ENCODE measurements at places on chromosomes 1 and 21. TPM values are rescaled to one million over a fixed set of nuclear protein-coding genes. Genes with fewer than 3 reads are reported as not detected.

- DNase-seq: peak; percentile 46
Measured at GRCh38 chr1:53971718-53972117, 25.6 kb downstream of the LRRC42 start.

- no peak for DNase-seq
Measured at GRCh38 chr1:103783944-103784377, 34.3 kb downstream of the AMY1C start.

DNA sequence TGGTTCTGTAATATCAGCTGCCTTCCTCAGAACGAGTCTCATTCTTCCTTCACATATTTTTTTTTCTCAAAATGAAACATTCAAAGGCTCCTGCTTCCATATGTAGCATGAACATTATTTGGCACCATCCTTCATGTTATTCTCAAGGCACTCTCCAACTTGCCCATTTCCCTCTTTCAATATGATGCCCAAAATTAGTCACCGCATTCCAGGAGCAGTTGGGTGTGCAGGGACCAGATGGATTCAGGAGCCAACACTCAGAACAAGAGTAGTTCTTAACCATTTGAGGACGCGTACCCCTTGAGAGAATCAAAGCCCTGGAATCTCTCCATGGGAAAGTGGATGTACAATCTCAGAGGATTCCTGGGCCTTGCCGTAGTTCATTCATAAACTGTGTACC is 50.3 kb downstream of the KCNK1 start:
- no peak for DNase-seq

DNA sequence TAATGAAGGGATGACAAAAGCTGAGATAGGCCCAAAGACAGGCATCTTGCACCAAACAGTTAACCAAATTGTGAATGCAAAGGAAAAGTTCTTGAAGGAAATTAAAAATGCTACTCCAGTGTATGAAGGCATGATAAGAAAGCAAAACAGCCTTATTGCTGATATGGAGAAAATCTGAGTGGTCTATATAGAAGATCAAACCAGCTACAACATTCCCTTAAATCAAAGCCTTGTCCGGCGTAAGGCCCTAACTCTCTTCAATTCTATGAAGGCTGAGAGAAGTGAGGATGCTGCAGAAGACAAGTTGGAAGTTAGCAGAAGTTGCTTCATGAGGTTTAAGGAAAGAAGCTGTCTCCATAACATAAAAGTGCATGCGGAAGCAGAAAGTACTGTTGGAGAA is 4.3 kb upstream of the ANGEL2 start:
- no peak for DNase-seq

GRCh38 chr1:108482708-108483107 is 32.6 kb downstream of the NBPF6 start:
- DNase-seq: no peak

SLC9C2 gene
- total RNA-seq: not detected

DNA sequence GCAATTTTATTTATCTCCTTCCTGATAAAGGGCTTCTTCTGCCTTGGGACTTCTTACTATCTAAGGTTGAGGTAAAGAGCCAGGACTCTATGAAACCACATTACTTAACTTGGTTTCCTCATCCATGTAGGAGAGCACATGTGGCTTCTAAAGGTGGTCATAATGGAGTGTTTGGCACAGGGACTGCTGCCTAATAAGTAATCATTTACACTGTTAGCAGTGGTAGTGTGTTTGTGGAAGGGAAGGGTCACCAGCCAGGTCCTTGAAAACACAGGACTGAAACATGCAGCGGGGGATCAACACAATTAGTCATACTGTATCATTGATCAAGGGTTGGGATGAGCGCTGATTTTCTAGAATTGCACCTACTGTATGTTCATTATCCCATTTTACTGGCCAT is 59.6 kb downstream of the UCK2 start:
- no peak for DNase-seq

Data from fibroblast of the aortic adventitia (primary cell).